Activated CD8-positive, alpha-beta memory T cell treated with anti-CD3 and anti-CD28 coated beads for 4 hours (primary cell): ENCODE measurements at places on chromosomes 11 and 22.

DNA sequence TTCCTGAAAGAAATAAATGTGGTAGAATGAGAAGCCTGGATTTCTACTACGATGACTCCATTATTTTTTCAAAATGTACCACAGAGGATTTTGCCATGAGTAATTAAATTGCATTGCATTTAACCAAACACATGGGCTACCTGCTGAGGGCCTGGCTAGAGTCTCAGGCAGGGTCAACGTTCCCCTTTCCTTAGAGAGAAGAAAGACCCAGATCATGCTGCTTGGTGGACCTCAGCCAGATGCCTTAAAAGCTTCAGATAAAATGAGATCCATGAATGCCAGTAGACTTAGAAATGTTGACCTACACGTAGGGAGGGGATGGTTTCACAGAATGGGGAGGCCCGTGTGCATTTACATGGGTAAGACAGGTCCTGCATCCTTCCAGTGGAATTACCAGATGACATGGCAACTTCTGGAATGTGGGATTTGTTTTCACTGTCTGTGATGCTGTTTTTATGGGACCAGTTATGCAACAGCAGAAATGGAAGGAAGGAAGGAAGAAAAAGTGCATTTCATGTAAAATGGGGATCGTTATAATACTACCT, 1069.4 kb downstream of the NTM start:
- no peak for DNase-seq

DNA sequence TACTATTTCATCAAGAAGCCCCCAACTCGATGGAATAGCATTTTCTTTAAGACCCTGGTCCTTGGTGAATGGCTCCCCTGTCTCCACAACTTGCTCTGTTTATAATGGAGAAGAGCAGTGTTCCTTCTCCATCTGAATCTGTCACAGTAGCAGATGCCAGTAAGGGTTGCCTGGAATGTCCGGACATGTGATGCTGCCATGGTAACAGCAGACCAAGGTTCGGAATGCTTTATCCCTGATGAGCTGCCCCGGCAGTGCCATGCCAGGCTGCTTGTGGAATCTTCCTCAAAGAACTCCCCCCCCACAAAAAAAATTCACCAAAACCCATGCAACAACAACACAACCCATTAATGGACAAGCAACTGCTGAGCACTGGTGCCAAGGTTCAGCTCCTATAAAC, 72.5 kb downstream of the KCNC1 start:
- no peak for DNase-seq

DNA sequence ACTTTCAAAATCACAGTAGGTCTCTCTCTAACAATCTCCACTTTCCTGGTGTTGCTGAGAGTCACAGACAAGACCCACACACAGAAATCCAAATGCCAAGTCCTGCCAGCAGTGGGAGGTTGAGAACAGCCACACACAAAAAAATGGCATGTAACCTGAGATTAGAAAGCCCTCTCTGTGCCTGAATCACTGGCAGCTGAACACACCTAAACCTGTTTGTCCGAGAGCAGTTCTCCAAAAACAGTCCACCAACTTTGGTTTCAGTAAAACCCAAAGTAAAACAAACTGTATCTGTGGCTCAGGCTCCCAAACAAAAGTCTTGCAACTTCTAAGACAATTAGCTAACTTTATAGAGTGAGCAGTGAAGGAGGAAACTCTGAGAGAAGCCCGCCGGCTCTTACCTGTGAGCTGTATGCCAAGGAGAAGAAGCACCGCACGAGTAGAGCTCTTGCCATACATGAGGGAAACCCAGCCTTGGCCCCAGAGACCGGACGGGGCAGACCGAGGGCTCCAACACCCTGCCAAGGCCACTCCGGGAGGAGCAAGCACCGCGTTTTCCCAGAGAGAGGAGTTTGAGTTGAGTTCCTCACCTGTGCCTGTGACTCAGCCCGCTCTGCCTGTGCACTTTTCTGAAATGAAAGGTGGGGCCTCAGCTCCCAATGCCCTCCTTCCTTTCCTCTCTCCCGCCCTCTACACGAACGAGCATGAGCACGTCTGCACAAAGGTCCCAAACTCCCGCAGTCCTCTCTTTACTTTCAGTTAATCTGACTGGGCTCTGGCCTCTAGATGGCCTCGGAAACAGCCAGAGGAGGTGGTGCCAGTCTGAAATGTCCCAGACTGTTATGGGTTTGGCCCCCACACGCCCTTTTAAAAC, at the start of gene MPZL2:
Gene MPZL2, minus strand, starts transcription at position 603 of the 874 bp plus-strand sequence. Its CDS starts 144 bp downstream, at position 459.
- no peak for DNase-seq

DNA sequence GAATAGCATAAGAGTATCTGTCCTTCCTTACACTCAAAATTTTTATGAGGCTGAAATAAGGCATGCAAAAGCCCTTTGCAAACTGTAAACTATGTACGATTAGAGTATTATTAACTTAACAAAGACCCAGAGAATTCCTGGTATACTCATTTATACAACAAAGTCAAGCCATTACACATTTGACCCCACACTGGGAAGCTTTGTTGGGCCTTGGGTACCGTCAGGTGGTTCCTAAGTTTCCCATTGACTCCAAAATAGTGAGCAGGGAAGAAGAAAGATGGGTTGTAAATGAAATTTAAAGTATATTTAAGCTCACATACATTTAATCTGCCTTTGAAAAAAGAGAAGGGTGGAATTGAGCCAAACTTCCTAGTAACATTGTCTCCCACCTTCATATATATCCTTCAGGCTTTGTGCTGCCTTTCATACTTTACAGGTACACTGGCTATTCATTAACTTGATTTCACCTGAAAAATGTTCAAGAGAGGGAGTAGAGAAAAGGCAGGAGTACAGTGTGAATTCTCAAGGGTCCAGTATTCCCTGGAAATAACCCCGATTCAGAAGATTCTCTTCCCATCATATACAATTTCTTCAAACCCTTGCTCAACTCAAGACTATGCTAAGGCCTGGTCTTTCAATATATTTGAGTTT, 68.6 kb downstream of the SOX6 start:
- no peak for DNase-seq

DNA sequence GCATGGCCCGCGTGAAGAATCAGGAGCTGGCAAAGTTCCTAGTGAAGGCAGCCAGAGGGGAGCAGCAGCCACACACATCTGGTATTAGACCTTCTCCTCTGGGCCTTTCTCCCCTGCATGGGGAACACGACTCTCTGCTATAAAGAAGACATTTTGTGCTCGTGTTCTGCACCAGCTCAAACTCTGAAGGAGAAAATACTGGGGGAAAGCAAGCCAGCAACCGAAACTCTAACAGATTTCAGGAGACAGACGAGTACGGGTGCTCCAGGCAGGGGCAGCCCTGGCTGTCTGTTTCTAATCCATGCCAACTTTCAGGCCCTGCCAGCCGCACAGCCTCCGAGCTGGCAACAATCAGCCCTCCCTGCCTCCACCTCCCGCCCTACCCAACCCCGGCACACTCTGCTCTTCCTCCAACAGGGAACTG, 296.3 kb downstream of the BRD1 start:
- DNase-seq = no peak

- DNase-seq = no peak
Measured at GRCh38 chr11:91795139-91795887, 429.3 kb upstream of the FAT3 start.

DNA sequence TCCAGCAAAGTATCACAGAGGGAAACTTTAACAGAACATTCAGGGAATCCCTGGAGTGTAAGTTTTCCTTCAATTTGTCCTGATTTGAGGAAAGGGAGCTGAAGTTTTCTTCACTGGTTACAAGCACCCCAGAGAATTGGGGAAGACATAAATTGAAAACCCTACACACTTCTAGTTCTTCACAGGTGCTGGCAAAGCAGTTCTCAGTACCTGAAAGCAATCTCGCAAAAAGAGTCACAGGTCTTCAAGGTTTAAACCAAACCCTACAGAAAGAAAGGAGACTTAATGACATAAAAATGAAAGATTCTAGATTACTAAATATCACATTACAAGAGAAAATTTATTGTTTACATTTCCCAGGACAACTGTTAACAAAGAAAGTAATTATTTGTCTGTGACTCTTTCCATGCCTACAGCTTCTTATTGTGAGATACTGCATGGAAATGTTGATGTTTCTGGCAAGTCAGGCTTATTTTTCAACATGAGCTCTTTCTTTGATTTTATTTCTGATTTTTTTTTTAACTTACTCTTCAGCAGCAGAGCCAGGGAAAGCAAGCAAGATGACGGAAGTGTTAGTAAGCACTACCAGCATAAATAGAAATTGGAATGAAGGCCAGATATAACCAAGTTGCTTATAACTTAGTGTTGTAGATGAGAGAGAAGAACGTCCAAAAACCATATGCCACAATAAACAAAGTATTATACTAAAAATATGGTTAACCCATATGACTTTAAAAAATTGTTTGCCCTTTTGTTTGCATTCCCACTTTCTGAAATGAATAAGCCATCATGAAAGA, 44.1 kb downstream of the FANCF start:
- no peak for DNase-seq

DNA sequence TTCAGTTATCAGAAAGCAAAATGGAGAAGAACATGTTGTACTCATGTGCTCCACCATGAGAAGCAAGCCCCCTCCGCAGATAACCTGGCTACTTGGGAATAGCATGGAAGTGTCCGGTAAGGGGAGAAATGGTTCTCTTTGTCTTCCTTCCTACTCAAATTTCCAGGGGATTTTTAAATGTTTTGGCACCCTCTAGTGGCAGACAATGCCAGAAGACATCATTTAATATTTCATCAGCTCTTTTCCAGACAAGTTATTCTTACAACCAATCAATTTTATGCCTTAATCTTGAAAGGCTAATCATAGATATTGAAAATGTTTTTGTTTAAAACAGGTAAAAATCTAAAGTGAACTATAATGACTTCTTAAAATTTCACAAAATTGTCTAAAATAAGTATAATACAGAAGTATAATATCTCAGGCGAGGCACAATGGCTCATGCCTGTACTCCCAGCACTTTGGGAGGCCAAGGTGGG, 15.7 kb downstream of the CRTAM start:
- no peak for DNase-seq

GRCh38 chr11:46249103-46249937, 28.1 kb upstream of the CREB3L1 start:
- DNase-seq = no peak

DNA sequence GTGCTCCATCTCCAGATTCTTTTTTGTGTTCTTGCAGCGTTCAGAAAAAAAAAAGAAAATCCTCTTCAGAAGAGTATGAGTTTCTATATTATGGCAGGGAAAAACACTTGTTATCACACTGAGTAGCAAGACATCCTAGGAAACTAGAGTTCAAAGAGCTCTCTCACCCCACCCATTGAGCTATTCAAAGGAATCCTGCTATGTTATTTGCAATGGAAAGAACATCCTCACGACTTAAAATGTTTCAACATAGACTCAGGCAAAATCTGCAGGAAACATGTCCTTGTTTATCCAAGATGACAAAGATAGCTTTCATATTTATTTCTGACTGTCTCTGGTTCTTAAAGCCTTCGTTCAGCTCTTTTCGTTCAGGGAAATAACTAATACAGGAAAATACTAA, 331.6 kb upstream of the ANO5 start:
- DNase-seq = no peak

GRCh38 chr11:71992136-71992730, 6.5 kb upstream of the IL18BP start:
- DNase-seq = no peak

- no peak for DNase-seq
Measured at GRCh38 chr11:112366777-112367176, 106.1 kb upstream of the PLET1 start.

GRCh38 chr11:6608726-6609501, 3.1 kb downstream of the TAF10 start:
- DNase-seq = no peak

- DNase-seq = peak; percentile 23
Measured at GRCh38 chr11:12043959-12044791, 35.7 kb upstream of the DKK3 start.

DNA sequence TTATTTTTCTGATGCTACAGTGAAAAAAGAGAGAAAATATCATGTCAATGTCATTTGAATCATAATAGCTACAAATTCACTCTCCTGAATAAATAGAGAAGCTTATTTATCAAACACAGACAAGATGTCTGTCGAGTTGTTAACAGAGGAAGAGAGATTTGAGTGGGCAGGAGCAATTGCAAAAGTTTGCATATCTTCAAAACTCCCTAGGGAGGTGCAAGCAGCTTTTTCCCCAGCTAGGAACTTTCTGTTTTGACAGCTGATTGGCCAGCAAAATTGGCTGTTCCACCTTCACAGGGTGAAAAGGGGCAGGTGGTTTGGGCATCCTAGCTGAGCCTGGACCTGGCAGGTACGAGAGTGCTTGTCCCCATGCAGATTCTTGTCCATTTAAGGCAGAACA, 98.2 kb downstream of the NTM start:
- no peak for DNase-seq

GRCh38 chr11:58965246-58965985, 26.1 kb downstream of the GLYATL1 start:
- DNase-seq = no peak

DNA sequence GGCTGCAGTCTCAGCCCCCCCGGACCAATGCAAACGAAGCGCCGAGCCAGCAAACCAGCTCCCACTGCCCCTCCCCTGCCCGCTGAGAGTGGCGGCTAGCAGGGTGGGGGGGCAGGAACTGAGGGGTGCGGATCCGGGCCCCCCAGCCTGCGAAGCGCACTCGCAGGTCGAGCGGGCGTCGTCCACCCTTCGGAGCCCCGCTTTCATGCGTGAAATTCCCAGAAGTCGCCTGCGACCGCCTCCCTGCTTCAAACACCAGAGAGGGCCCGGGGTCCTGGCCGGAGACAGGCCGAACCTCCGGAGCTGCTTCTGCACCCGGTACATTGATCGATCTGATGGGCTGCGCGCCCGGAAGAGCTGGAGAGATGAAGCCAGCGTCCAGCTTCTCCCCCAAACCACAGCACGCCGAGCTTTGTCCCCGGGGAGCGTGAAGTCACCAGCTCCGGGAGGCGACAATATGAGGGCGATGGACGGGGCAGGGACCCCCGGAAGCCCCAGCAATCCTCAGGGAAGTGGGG, 646 bp upstream of the PATZ1 start:
- no peak for DNase-seq

DNA sequence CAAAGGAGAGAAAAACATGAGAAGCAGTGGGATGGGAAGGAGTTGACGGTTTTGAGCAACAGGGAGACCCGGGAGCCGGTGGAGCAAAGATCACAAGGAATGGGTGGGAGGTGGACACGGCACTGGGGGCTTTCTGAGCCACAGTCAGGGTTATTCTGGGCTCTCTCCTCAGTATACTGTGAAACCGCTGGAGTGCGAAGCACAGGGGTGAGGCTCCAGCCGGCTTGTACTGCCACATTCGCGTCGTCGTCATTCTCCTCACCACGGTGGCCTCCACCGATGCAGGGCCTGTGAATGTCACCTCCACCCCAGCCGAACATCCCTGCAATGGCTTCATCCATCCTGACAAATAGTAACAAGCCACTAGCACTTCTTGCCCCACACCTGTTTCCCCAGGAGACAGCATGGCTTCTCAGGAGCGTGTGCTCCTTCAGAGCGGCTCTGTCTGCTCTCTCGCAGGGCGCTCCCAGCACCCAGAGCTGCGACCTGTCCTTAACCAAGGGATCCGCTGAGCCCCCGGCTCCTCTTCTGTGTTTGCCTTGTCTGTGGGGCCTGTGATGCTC, 1165.3 kb downstream of the TBC1D22A start:
- no peak for DNase-seq

GRCh38 chr11:71269603-71270511, 17.5 kb upstream of the SHANK2 start:
- DNase-seq = no peak

- DNase-seq = no peak
Measured at GRCh38 chr11:95586661-95587060, 202.9 kb downstream of the FAM76B start.
